ENCODE measurements at places on chromosomes 1 and 21. TPM values are rescaled to one million over a fixed set of nuclear protein-coding genes. Genes with fewer than 3 reads are reported as not detected.
A peak's percentile ranks its signal among the peaks of the same experiment; 100 is the strongest.

DNA sequence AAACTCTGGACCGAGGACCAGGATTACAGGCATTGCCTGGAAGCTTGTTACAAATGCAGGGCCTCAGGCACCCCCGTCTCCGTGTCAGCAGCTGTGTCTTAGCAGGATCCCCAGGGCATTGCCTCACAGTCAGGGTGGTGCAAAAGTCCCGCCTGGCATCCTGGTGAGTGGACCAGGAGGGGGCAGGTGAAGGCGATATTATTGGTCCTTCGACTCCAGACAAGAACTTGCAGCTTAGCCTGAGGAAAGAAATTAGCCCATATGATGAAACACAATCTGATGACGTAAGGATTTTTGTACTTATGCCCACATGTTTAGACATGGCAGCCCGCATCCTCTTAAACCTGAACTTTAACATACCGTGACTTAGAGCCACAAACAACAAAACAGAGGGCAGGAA, 40.8 kb downstream of the RSPH1 start:
- DNase-seq: no peak

DNA sequence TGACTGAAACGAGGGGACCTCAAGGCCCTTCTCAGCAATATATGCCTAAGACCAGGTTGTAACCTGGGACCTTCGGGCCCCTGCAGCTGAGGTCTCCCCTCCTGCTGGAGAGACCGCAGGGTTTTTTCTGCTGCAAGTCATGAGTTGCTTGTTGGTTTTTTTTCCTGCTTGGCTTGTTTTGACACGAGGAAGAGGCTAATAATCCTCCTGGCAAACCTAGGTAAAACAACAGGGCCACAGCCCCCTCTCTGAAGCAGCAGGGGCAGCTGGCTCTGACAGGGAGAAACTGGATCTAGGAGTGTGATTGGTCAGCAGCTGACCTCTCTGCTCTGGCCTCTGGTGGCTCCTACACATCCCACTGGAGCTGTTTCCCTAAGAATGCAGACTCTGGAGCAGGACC, 69.0 kb downstream of the CD34 start:
- DNase-seq: no peak

GRCh38 chr21:30979054-30979453, 59.2 kb downstream of the KRTAP19-8 start:
- no peak for DNase-seq

- peak; percentile 73 for DNase-seq
Measured at GRCh38 chr1:25022361-25023189, 92.5 kb upstream of the RUNX3 start.

Gene ABCG1
- 68.2 TPM for total RNA-seq
